ENCODE measurements at places on chromosomes 13 and 19. TPM values are rescaled to one million over a fixed set of nuclear protein-coding genes. Genes with fewer than 3 reads are reported as not detected.

DNA sequence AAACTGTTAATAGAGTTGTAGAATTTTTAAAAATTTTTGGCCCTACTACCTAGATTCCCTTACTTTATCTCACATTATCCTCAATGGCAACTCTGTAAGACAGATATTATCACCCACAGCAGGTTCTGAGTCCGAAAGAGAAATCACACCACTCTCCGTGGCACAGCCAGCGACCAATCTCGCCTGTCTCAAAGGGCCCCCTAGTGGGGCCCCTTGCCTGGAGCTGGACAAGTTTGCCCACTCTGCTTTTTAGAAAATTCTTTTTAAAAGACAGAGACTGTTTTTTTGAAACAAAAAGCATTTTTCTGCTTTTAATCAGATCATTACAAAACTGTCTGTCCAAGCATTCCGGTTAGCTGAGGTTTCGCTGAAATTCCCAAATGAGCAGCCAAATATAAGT lies 21.7 kb downstream of the PHF11 start:
- DNase-seq: no peak

DNA sequence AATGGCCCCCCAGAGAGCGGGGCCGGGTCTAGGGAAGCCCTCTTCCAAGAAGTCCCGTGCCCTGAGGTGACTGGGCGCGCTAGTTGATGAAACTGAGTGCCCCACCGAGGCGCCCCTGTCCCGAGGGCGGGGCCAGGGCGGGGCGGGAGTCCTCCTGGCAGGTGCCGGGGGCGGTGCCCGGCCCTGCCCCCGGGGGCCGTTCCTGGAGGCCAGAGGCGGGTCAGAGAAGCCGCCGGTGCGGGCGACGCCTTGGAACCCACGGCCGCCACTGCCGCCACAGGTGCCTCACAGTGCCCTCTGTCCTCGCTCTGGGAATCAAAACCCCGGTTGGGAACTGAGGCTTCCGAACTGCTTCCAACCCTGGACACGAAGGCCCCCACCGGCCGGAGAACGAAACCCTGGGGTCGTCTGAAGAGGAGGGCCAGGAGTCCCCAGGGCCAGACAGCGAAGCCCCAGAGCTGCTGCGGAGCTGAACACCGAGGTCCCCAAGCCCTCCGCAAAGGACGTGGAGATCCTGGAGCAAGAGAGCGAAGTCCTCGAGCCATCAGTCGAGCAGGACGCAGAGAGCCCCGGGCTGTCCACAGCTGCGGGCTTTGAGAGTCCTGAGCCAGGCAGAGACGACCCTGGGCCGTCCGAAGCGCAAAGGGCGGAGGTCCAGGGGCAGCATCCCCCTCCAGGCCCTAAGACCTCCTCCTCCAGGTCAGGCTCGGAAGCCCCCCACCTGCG lies at the start of gene MISP3:
Gene MISP3, plus strand, starts transcription at position 252 of the 726 bp plus-strand sequence. CDS start 524 bp downstream, outside the sequence.
- DNase-seq: peak; percentile 35

GRCh38 chr19:27776020-27776419 lies 1436.9 kb downstream of the UQCRFS1 start:
- DNase-seq: no peak

GRCh38 chr19:44575116-44575700 lies 38.2 kb upstream of the IGSF23 start:
- DNase-seq: no peak

DNA sequence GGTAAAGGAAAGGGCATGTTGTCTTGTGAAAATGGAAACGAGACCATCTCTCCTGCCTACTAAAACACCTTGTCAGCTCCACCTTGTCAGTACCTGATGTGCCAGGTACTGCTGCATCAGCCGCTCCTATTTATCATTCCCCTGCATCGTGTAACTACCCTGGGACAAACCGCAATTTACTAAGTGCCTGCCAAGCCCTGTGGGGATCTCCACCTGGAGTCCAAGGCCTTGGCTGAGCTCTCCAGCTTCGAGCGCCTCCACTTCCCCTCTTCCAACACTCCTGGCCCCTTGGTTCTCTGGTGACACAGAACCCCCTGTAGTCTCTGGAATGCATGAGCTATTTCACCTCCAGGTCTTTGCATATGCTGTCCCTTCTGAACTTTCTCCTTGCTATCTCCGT lies 25.9 kb upstream of the CCNP start:
- no peak for DNase-seq

The ZNF570 gene
- total RNA-seq: 1.2 TPM

DNA sequence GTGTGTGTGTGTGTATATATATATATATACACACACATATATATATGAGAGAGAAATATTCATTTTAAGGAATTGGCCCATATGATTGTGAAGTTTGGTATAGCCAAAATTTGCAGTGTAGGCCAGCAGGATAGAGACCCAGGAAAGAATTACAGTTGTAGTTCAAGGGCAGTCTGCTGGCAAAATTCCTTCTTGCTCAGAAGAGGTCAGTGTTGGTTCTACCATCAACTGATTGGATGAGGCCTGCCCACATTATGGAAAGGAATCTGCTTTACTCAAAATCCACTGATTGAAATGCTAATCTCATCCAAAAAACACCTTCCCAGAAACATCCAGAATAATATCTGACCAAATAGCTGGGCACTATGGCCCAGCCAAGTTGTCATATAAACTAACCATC lies 24.0 kb downstream of the RNF6 start:
- DNase-seq: no peak

The ZNF121 gene
- 17.4 TPM for total RNA-seq

The ELANE gene
- 3.4 TPM for total RNA-seq

The KIR2DL3 gene
- total RNA-seq: not detected

GRCh38 chr19:49223472-49223871 lies 65.9 kb downstream of the TRPM4 start:
- DNase-seq: no peak

DNA sequence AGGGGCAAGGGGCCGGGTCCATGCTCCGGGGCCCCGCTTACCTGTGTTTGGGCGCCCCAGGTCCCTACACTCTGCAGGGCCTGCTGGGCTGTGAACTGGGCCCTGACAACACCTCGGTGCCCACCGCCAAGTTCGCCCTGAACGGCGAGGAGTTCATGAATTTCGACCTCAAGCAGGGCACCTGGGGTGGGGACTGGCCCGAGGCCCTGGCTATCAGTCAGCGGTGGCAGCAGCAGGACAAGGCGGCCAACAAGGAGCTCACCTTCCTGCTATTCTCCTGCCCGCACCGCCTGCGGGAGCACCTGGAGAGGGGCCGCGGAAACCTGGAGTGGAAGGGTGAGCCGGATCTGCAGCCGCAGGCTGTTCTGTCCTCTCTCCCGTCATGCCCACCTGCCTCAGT lies 1.7 kb downstream of the FCGRT start:
- no peak for DNase-seq

The SCN1B gene
- total RNA-seq: 0.26 TPM

DNA sequence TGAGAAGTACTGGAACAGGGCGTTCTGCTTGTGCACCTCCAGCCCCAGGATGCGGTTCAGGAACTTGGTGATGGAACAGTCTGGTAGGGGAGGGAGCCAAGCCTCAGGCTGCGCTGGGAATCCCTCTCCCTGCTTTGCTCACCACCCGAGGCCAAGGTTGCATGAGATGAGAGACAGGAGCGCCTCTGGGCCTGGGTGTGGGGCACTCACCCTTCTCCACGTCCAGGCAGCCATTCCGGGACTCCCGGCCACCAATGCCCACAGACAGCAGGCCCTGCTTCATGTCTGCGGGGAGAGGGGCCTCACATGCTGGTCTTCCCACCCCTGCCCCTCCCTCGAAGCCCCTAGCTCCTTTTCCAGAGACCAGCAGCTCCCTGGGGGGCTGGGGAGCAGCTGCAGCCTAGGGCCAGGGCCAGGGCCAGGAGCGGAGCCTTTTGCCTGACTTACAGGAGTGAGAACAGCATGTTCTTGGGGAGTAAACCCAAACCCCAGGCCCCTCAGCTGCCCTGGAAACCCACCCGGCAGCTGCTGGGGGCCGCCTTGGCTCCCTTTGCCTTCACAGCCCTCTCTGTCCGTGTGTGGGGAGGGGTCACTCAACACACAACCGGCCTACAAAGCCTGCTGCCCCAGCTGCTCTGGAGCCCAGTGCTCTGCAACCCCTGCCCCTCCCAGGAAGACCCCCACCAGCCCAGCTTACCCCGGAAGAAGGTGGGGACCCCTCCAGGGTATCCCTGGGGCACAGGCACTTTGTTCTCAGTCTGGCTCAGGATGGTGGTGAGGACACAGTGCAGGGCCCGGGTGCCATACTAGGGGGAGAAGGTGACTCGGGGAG lies 7.2 kb downstream of the GPX4 start:
- DNase-seq: no peak

GRCh38 chr19:48735031-48735615 lies 5.3 kb downstream of the RASIP1 start:
- no peak for DNase-seq

The GGN gene
- not detected for total RNA-seq

- DNase-seq: no peak
Measured at GRCh38 chr19:46887240-46887782, 26.5 kb downstream of the ARHGAP35 start.

DNA sequence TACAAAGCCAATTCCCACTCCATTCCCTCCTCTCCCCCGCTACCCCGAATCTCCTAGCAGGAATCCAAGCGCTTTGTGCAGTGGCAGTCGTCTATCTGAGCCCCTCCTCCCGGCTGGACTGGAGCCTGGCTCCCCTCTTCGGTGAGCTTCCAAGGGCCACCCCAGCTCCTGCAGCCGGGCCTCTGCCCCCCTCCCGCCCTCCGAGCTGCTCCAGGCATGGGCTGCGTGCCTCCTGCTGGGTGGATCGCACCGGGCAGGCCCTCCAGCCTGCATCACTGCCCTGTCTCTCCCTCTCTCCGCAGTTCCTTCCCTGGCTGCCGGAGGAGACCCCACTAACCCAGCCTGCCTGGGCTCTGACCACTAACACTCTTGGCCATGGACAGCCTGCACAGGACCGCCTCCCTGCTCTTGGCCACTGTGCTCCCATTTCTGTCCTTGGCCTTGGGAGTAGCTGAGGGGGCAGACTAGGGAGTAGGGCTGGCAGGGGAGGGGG lies 12.9 kb upstream of the LENG8 start:
- no peak for DNase-seq

DNA sequence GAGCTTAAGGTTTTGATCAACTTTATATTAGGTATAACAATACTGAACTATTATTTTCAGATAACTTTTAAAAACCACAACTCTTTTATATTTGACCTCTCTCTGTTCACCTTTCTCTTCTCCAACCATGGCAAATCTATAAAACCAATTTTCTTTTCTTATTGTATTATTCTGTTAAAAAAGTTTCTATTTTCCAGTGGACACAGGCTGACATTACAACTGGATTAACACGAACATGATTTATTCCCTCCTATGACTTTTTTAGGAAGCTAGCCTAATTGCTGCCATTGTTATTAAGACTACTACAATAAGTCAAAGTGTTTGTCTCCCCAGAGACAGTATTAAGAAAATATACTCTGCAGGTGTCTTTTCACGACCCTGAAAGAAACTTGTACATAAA lies 2291.1 kb upstream of the PCDH20 start:
- no peak for DNase-seq

DNA sequence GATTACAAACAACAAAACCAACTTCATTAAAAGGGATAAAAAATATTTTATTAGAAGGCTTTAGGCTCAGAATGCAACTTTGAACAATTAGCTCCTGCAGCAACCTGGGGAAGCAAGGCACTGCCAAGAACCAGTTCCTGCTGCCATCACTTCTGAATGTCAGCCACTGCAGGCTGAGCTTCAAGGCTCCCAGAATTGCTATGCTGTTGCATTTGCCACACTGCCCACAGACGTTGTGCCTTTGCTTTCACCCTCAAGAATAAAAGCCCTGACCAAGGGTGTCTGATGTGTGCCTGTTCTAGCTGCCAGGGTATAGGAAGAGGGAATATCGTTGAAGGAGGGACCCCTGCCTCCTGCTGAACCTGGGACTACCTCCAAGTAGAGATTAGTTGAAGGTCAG lies 238.4 kb downstream of the ITGBL1 start:
- DNase-seq: no peak

GRCh38 chr19:1648459-1648849 lies 4.0 kb downstream of the TCF3 start:
- DNase-seq: no peak

- no peak for DNase-seq
Measured at GRCh38 chr19:50384685-50385535, 763 bp downstream of the POLD1 start.

DNA sequence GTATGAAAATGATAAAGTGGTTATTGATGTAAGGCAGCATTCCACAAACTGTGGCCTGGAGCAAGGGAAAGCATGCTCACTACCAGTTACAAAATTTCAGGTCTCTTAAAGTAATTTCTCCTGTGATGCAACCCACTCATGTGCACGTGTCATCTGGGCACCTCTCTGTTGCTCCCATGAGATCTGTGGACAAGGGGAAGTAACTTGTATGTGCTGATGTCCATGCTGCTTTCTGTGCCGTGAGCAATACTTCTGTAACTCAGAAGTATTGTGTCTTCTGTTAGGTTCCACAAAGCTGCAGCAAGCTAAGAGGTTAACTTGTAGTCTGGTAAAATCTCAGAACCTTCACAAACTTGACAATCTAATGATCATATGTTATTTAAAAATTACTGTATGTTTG lies 930.0 kb upstream of the SLITRK6 start:
- no peak for DNase-seq

- no peak for DNase-seq
Measured at GRCh38 chr19:33207040-33207620, 13.0 kb downstream of the LRP3 start.

- DNase-seq: no peak
Measured at GRCh38 chr13:86193281-86193680, 394.1 kb upstream of the SLITRK6 start.

- DNase-seq: peak; percentile 55
Measured at GRCh38 chr13:113034451-113035212, 65.6 kb downstream of the MCF2L start.

The RXFP2 gene
- 0.61 TPM for total RNA-seq

- no peak for DNase-seq
Measured at GRCh38 chr13:43094901-43095300, 71.5 kb downstream of the DNAJC15 start.

DNA sequence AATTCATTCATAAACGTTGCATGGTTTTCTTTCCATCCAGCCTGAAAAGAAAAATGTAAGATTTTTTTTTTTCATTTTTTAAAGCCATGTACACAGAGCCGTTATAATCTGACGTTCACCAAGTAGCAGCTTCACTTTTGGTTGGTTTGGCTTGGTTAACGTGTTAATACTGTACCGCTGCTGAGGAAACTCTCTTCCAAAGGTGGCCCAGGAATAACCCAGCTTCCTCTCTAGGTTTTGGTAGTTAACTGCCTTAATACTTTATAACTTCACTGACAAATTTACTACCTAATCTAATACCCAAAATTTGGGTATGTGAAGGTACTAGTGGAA lies 1.7 kb downstream of the INTS6 start:
- DNase-seq: no peak

DNA sequence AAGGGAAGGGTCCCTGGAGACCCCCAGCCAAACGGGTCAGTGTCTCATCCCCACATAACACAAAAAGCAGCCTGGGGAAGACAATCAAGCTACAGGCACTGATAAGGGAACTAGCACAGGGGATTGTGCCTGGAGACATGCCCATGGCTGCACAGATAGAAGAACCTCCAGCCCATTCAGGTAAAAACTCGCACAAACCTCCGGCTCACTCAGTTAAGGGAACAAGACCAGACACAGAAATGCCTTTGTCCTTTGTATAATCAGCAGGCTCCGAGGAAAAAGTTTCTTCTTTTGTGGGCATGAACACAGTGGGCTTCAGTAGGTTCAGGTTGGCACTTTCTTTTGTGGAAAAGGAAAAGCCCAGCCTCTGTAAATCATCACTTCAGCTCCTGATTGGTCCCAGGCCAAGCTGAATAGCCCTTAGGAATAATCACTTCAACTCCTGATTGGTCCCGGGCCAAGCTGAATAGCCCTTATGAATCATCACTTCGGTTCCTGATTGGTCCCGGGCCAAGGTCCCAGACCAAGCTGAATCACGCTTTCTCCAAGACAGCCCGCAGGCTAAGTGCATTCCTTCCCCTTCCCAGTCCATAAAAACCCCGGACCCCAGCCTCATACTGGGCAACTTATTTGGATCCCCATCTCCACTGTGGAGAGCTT lies 5.0 kb upstream of the ZNF230 start:
- DNase-seq: no peak

All from uterus (tissue), 4 donors.